ENCODE measurements at places on chromosomes 11 and 22.

- no peak for DNase-seq
These were observed 213.9 kb downstream of the SBF2 start for GRCh38 chr11:10080138-10080537.

DNA sequence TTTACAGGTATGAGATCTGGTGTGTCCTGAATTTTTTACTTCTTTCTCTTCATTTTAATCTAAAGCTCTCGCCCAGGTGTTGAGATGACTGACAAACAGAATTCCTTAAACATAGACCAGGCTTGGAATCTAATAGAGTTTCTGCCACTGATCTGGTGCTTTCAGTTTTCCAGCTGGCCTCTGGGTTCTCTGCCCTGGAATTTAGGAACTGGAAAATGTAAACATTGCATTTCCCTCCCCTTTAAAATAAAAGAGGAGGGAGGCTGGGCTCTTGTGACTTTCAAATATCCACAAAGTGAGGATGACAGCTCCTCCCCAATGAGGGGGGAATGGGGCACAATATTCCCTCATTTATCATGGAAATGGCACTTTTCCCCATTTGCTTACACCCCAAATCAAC, 5.0 kb downstream of the PAMR1 start:
- no peak for DNase-seq

- DNase-seq: no peak
These were observed 18.2 kb downstream of the RTN4R start for GRCh38 chr22:20249797-20250354.

DNA sequence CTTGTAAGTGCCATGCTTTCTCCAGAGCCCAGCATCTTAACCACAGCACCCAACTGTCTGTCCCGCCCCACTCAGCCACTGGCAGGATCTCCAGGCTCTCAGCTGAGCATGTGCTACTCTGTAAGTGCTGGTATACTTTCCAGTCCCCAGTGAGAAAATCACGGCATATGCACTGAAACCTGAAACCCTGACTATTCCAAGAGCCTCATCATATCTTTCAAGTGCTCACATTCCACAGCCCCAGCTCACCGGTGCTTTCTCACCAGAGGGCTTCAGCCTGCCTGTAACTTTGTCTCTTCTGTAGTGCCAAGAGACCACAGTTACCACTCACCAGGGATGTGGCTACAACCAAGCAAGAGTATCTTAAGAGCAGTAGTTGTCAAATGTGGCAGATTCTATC, 24.4 kb upstream of the PAMR1 start:
- DNase-seq: no peak

GRCh38 chr11:12123273-12123672, 12.9 kb downstream of the MICAL2 start:
- DNase-seq: no peak

- no peak for DNase-seq
These were observed 38.5 kb downstream of the CDON start for GRCh38 chr11:126024123-126024522.

GRCh38 chr11:117316197-117316961, at the start of gene BACE1:
Gene BACE1 (minus strand): TSS chr11:117316256. CDS start chr11:117315795, 461 bp downstream.
- no peak for DNase-seq

DNA sequence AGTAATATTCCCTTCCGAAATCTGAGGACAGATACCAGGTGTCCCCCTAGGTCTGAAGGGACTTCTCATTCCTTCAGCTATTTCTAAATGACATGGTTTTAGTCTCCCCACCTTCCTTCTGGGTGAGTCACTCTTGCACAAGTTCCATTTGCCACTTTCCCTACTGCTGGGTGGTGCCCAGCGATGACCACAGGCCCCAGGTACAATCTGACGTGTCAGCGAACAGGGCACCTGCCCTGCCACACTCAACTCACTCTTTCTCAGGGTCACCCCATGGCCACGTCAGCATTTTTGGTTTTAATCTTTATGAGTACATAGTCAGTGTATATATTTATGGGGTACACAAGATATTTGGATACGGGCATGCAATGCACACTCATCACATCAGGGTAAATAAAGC, 17.2 kb downstream of the POU2AF1 start:
- DNase-seq: no peak

DNA sequence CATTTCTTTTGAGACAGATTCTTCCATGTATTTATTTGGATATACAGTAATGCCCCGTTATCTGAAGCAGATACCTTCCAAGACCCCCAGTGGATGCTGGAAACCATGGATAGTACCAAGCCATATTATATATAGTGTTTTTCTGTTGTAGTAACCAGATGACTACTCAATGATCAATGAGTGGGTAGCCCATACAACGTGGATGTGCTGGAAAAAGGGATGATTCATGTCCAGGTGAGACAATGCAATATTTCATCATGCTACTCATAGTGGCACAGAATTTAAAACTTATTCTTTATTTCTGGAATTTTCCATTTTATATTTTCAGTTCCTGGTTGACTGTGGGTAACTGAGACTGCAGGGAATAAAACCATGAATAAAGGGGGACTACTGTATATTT, 427.5 kb downstream of the METTL15 start:
- DNase-seq: no peak

GRCh38 chr11:65055538-65055937, 2.8 kb downstream of the NAALADL1 start:
- DNase-seq: no peak

DNA sequence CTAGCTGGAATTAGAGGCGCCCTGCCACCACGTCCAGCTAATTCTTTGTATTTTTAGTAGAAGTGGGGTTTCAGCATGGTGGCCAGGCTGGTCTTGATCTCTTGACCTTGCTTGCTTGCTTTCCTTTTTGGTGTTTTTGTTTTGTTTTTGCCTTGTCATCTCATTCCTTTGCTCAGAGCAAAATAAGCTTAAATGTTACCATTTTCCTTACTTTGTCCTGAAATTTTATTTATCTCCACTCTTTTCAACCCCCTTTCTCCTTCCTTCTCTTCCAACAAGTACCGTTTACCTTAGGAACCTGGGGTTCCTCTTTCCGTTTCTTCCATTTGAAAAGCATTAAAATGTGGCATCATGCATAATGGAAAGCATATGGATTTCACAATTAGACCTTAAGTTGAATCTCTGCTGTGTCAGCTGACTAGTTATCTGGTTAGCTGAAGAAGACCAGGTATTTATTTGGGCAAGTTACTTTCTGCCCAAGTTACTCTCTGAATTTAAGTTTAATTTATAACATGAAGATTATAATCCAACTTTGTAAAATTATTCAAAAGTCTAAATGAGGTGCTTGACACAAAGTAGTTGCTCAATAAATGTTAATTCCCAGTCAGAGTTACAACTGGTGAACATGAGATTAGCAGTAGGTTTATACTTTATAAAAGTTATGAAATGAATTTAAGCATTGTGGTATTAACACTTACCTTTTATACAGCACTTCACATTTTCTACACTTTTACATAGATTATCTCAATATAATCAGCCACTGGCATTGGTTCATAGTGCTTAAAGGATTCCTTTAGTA, 69.7 kb downstream of the PRMT3 start:
- DNase-seq: no peak

DNA sequence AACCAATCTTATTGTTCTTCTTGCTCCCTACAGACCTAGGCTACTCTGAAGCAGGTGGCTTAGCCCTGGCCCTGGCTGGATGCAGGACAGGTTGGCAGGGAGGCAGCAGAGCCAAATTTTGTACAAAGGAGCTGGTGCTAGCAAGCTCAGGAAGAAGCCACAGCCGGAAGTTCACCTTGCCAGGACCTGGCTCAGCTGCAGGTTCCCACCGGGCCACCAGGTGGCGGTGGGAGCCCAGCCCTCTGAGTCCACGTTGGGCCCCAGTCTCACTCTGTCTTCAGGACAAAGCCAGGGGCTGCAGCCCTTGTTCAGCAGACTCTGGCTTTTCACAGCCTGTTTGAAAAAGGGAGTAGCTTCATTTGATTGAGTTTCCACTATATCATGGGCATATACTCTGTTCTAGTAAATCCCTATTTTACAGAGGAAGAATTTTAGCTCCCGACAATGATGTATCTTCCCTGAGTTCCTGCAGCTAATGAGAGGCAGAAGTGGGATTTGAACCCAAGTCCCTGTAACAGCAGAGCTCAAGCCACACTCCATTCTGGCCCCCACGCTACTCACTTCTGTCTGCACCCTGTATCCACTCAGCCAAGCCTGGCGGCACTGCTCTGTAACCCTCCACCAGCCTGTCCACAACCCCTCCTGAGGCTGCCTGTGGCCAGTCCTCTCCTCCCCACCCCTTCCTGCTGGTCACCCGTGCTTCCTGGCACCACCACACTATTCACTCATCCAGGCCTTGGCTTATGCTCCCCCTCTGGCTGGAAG, 3.3 kb downstream of the TKFC start:
- peak; percentile 92 for DNase-seq

- no peak for DNase-seq
These were observed 46.6 kb upstream of the LIN7C start for GRCh38 chr11:27553186-27553585.

- no peak for DNase-seq
These were observed 154.3 kb downstream of the FBXO7 start for GRCh38 chr22:32628628-32629572.

- no peak for DNase-seq
These were observed 8.2 kb upstream of the MAFF start for GRCh38 chr22:38193580-38193979.

- no peak for DNase-seq
These were observed 89.0 kb downstream of the TRMU start for GRCh38 chr22:46424496-46424895.

DNA sequence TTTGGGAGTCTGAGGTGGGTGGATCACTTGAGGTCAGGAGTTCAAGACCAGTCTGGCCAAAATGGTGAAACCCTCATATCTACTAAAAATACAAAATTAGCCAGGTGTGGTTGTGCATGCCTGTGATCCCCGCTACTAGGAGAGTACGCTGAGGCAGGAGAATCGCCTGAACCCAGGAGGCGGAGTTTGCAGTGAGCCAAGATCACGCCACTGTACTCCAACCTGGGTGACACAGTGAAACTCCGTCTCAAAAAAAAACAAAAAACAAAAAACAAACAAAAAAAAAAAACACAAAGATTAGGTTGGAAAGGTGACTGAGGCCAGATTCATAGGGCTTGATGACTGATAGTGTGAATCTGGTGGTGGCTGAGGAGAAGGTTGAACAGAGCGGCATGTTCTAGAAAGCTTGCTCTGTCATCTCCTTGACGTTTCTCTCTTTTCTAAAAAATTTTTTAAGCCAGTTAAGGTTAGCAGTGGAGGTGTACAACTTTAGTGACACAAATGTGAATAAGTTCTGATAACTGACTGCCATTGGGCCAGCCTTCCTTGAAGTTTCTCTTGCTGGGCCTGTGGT, 40.9 kb downstream of the TXN2 start:
- no peak for DNase-seq

DNA sequence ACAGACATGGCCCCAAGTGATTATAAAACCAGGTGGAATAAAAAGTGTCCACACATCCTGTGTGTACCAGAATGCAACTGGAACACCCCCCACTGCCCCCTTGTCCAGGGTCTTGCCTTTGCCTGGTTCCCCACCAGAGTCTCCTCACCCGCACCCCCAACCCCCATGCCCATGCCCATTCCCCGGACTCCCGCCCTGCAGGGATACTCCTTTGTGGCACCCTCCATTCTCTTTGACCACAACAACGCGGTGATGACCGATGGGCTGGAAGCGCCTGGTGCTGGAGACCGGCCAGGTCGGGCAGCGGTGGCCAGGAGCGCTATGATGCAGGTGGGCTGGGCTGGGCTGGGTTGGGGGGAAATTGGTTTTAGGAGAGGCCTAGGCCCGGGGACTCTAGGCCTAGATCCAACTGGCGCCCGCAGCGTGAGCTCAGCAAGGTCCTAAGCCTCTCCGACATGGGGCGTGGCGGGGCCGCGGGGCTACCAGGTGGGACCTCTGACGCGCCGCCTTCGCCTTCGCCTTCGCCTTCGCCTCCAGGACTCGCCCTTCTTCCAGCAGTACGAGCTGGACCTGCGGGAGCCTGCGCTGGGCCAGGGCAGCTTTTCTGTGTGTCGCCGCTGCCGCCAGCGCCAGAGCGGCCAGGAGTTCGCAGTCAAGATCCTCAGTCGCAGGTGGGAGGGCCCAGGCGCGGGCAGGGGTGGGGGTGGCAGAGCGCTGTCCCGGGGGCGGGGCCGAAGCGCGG, 9.1 kb downstream of the RPS6KA4 start:
- no peak for DNase-seq

DNA sequence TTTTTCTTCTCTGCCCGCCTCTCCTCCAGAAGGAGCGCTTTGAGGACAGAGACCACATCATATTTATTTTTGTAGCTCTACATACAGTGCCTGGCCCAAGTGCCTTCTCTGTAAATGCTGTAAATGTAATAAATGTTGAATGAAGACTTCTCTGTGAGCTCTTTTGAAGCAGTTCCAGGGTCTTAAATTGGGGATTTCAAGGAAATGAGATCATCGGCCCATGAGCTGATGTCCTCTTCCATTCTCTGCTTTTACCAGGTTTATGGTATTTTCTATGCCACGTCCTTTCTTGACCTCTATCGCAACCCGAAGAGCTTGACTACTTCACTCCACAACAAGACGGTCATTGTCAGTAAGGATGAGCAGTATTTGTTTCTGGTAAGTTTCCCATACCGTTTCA, 165.7 kb upstream of the SORL1-AS1 start:
- DNase-seq: no peak

DNA sequence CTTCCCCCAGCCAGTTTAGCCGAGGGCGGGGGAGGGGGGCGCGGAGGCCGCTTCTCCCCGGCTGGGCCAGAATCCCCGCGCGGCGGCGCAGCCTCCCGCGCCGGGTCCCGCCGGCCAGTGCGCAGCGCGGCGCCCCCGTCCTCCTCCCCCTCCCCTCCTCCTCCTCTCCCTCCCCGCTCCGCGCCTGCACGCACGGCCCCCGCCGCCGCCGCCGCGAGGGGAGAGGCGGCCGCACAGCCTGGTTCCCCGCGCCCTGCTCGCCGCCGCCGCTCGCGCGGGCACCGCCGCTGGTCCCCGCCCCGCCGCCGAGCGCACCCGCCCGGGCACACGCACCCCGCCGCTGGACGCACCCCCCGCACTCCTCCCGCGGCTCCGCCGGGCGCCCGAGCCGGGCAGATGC, at the start of gene FLRT1:
TSS of gene FLRT1 (plus strand) at position 356 of the 400 bp plus-strand sequence. CDS start 80,337 bp downstream, outside the sequence.
- no peak for DNase-seq

DNA sequence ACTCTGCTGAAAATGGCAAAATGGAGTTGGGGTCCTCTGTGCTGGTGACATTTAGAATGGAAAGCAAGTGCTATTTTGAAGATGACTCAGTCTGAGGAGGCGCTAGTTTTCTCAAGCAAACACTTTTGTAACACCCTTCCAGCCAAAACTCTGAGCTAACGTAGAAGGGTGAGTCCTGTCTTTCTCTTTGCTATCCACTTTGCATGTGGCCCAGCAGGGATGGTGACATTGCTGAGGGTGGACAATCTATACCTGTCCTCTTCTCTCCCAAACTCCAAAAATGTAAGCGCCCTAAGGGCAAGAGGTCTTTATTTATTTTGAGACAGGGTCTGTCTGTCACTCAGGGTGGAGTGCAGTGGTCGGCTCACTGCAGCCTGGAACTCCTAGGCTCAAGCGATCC, 3.6 kb upstream of the KAT5 start:
- no peak for DNase-seq
